ENCODE measurements at places on chromosomes 7 and 10.

DNA sequence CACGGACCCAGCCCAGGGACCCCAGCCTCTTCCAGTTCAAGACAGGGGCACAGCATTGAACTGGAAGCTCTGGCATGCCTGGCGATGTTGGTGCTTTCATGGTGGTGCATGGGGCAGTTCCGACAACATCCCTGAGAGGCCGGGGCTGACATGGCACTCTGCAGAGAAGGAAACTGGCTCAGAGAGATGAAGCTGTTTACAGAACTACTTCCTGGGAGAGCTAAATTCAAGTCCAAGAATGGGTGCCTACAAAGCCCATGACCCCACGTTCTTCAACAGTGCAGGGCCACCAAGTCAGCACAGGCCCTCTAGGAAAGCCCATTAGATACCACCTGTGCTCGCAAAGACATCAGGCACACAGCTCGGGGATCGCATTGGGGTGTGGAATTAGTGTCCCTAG, 470.9 kb upstream of the MGMT start:
- no peak for DNase-seq

DNA sequence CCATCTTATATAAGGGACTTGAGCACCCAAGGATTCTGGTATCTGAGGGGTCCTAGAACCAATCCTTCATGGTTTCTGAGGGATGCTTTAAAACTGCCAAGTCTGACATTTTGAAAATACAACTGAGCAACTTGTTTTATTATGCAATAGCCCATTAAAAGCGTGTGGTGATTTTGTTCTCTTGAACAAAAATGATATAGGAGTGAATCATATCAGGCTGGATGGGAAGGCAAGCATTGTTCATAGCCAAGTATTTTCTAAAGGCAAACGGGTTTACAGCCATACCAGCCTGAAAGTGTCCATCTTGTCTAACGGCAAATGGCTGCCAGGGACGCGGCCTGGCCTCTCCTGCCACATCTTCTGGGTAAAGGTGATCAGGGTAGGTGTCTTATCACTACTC, 23.4 kb downstream of the RPP38 start:
- no peak for DNase-seq

GRCh38 chr10:122258136-122259074, 12.7 kb upstream of the BTBD16 start:
- no peak for DNase-seq

- no peak for DNase-seq
Measured at GRCh38 chr7:140923358-140924006, 1.2 kb downstream of the BRAF start.

DNA sequence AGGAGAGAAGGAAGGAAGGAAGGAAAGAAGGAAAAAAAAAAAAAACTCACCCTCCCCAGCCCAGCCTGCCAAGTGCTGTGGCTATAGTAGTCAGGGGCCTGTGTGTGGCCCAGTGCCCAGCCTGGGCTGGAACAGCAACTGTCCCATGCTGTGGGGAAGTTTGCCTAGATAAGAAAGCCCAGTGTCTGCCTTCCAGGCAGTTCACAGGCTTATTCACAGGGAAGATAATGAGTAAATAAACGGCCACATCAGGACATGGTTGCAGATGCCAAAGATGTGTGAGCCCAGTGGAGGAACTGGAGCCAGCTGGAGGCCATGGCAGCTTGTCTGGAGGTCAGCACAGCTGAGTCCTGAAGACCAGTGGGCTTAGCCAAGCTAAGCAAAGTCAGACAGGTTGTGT, 132.4 kb upstream of the FOXK1 start:
- no peak for DNase-seq

GRCh38 chr10:22459496-22459895, 114.2 kb downstream of the SPAG6 start:
- DNase-seq: no peak

DNA sequence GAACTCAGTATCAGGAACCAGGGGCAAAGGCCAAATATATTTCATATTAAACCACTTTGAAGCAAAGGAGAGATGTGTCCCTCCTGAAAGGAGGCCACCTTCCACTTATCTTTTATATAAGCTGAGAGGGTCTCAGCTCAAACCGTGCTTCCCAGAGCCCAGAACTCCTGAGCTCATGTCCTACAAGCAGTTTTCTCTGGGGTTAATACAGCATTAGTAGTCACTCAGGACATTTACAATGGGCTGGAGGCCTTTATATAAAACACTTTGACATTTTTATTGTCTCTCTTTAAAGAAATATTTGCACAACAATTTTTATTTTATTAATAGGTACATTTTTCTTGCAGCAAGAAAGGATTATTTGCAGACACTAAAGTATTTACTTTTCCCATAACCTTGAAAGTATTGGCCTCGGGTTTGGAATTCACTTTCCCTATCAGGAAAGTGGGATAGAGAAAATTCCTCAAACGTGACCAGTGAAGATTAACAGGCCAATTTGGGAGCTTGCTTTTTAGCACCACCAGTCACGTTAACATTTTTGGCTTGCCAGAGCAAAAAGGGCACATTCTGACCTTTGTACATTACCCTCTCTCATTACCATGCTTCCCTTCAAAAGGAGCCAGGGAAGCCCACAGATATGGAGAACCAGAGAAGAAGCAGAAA, 464.9 kb upstream of the NRP1 start:
- no peak for DNase-seq

GRCh38 chr10:73717556-73717955, 19.6 kb upstream of the AGAP5 start:
- DNase-seq: no peak

- DNase-seq: no peak
Measured at GRCh38 chr7:132793474-132793873, 217.2 kb upstream of the PLXNA4 start.

DNA sequence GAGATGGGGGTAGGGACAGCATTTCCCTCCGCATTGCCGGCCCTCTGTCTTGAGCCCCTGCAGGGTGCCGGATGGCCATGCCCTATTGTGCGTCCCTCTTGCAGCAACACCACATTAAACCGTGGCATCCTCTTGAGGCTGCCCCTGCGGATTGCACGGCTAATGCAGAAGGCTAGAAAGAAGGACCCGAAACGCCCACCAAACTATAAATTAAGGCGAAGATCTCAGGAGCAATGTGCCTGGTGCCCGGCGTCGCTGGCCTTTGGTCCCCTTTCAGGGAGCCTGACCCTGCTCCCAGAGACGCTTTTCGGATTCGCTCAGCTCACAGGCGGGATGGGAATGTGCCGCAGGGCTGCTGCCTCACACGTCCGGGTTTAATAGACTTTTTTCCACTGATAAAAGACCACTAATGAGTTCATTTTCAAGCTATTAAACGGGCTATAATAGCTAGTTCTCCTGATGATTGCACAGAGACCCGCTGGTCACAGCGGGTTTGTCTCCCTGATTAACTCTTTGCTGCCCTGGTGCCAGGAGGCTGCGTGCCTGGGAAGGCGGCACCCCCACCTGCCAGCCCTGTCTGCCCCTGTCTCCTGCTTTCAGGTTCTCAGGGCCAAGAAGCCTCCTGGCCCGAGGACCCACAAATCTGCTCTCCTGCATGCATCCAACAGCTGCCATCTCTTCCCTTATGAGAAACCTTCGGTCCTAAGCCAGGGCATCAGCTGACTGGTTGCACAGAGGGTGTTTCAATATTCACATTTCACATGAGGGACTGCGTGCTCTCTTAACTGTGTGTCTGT, 128.3 kb downstream of the ADARB2 start:
- no peak for DNase-seq

GRCh38 chr7:101165075-101165957, at the start of gene VGF:
Gene VGF (minus strand): TSS chr7:101165569. CDS start chr7:101164843, 726 bp downstream.
- peak; percentile 89 for DNase-seq

- no peak for DNase-seq
Measured at GRCh38 chr7:45702751-45703150, 128.6 kb downstream of the ADCY1 start.

- no peak for DNase-seq
Measured at GRCh38 chr7:99927536-99927935, 1.9 kb downstream of the GJC3 start.

DNA sequence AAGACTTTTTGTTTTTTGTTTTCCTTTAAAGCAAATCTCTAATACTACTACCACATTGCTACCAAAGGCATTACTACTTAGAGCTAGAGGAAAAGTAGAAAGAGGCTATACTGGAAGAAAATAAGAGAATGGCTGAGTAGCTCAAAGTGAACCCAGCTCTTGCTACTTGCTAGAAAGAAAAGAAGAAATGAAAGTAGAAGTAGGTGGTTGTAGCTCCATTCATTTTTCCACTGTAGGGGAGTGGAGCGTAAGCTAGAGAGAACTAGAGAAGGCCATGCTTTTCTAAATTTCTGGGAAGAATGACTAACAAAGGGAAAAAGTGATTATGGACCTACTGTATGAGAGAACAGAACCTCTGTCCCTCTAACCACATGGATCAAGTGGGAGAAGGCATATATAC, 184.4 kb downstream of the PON1 start:
- DNase-seq: no peak

- DNase-seq: no peak
Measured at GRCh38 chr7:131681961-131682360, 125.5 kb upstream of the PODXL start.

DNA sequence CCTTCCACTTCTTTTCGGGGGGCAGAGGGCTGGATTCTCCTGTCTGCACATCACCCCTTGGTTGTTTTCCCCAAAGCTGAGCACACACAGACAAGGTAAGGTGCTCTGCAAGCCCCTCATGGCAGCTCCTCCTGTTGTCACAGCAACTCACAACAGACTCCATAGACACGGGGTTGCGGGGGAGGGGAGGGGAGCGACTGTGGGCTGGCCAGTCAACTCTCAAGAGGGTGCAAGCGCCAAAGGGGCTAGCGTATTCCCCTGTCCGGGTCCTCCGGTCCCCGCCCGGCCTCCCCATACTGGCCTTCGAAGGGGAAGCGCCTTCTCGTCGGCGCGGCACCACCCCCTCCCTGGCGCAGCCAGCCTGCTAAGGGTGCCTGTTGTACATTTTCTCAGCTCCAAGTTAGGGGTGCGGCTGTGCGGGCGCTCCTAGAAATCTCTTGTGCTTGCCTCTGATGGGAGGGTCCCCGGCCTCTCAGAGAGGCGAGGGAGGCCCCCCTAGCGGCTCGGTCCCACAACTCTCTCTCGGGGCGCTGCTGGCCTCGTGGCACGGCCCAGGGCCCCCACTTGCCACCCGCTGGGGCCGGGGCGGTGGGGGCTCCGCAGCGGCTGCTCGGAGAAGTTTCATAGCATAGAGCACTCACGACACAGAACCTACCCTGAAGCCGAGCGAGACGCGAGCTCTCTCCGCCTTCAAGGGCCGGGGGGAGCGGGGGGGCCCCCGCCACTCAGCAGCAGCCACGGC, 498 bp downstream of the RHOBTB1 start:
- DNase-seq: no peak

- DNase-seq: no peak
Measured at GRCh38 chr7:153276394-153276793, 516.8 kb downstream of the ACTR3B start.

DNA sequence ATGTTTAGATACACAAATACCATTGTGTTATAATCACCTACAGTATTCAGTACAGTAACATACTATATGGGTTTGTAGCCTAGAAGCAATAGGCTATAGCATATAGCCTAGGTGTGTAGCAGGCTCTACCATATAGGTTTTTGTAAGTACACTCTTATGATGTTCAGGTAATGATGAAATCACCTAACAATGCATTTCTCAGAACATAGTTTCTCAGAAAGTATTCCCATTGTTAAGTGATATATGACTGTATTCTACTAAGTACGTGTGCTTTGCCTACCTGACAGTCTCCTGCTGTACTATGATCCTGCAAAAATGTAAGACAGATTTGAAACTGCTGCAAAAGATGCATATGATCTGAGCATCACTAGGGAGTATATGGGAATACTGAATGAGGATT, 137.9 kb downstream of the JAZF1 start:
- no peak for DNase-seq

DNA sequence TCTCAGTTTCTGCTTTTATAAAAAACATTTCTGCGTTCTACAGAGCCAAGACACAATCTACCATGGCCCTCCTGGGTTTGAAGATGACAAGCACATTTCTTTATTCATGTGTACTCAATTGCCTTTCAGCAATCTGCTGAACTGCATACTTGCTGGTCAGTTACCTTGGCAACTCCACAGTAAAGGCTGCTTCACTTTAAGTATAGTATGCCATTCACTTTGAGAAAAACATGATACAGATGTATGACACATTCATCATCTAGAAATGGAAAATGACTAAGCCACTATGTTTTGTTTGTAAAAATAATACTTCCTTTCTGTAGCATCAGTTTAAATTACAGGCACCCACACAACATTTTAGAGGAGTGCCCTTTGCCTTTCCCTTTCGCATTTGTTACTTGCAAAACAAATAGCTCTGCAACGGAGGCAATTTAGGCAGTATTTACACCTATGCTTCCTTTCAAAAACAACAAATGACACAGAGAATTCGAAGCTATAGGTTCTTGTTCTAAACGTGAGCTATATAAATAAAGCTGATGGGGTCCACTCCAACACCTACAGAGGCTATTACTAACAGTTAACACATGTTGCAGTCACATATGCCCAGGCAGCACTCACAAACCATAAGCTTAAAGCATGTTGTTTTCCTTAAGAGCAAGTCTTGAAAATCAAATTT, 23.5 kb downstream of the SGCE start:
- DNase-seq: no peak

GRCh38 chr10:73810358-73810734, 1.1 kb downstream of the NDST2 start:
- no peak for DNase-seq

- no peak for DNase-seq
Measured at GRCh38 chr10:111481261-111481826, 404.5 kb downstream of the ADRA2A start.

DNA sequence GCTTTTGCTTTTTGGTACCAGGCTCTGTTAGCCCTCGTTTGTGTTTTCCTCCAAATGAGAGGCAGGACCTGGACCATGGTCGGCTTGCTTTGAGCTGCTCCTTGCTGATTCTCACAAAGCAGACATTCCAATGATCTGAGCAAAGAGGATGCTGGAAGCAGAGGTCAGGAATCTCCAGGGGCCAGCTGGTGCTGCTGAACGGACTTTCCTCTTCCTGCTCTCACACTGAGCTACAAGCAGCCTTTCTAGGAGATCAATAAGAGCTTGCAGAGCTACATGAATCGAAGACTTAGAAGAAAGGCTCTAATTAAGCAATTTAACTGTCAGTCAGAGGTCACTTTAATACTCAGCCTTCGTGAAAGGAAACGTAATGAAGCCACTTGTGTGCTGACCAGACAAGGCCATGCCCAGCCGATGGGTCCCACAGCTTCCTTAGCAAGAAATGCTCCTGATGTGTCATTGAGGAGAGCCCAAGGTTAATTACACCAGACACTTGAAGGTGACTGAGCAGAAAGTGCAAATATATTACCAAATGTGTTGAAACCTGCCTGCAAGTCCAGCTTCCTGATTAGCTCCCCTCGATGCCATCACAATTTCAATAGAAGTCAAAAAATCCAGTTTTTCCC, 151.3 kb upstream of the RSU1 start:
- peak; percentile 79 for DNase-seq

DNA sequence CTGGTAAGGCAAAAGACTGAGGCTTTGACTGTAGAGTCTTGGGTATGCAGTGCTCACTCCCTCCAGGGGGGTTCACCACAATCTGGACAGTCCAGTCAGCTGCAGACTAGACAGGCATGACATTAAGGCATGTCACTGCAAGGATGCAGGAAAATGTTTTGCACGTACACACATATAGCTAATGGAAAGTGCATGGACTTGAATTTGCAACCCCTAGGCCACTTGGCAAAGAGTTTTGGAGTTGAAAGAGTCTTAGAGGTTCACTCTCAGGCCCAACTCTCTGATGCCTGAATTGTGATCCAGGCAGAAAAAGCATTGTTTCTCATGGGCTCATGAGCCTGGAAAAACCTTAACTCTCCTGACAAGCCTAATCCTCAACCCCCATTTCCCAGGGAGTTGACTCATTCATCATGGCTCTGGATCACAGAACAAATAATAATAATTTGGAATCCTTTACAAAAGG, 51.9 kb downstream of the LAMB4 start:
- DNase-seq: no peak

Measured in Panc1 (cell line).